ENCODE measurements at places on chromosomes 12 and 14.

GRCh38 chr12:55142669-55143565, 16.7 kb downstream of the OR9K2 start:
- peak; percentile 16 for DNase-seq

DNA sequence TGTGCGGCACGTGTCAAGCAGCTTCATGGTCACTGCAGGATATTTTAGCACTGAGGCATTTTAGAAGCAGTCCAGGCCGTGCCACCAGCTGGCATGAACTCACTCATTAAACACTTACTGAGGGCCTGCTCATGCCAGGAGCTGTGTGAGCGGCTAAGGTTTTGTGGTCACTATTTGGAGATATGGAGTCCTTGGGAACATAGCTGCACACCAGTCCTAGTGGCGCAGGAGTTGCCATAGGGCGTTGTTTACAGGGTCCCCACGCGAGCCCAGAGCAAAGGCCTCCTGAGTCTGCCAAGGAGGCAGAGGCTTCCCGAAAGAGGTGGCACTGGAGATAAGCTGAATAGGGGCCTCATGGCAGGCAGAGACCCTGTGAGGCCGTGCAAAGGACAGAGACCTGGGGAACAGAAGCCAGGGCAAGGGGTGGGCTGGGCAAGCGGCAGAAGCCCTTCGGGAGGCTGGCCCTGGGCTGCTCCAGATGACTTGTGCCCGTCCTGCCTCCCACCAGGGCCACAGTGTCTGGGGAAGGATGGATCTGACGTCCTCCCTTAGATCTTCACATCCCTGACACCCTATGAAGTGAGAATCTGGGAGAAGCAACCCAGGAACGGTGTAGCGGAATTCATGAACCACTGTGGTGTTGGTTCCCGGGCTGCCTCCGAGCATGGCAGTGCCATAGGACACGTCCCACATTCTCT, 38.9 kb downstream of the SFSWAP start:
- DNase-seq: no peak

- DNase-seq: no peak
Measured at GRCh38 chr12:51156245-51156765, 16.6 kb downstream of the TFCP2 start.

DNA sequence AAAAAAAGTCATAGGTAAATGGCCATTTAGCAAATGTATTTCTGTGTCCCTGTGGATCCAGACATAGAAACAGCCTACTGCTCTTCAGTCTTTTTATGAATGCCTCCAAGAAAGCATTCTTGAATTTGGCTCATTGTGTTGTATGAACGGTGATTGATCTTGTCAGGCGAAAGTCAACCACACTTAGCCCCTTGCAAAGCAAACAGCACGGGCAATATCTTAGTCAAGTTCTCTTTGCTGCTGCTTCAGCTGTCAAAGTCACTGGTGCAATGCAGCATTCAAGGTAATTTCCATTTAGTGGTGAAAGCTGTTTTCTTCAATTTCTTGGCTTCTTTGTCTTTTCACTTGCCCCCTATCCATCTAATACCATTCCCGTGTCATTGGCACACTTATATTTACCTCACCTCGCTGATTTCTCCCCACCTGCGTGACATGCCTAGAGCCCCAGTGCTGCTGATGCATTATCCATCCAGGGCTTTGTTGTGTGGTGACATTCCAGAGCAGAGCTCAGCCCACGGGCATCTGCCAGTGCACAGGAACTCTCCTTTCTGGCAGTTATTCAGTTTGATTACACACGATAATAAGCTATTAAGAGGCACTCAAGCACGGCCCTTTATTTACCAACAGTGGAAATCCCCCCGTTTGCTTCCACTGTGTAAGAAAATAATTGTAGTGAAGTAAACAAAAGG, 362.3 kb upstream of the NOVA1 start:
- no peak for DNase-seq

DNA sequence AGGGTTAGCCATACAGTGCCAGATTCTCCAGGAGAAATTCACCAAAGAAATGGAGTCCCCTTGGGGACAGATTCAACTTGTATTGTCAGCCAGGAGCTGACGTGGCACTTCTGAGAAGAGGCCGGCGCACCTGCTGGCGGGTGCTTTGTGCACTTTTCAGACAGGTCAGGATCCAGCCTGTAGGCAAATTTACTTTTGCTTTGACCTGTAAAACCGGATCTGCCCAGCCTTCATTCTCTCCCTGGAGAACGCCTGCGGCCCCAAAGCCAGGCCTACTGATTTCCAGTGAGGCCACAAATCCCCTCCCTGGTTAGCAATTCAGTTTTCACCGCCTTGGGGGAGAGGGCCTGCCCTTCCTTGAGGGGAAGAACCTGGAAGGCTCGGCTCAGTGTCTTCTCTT, 17.4 kb downstream of the P2RX4 start:
- DNase-seq: no peak

DNA sequence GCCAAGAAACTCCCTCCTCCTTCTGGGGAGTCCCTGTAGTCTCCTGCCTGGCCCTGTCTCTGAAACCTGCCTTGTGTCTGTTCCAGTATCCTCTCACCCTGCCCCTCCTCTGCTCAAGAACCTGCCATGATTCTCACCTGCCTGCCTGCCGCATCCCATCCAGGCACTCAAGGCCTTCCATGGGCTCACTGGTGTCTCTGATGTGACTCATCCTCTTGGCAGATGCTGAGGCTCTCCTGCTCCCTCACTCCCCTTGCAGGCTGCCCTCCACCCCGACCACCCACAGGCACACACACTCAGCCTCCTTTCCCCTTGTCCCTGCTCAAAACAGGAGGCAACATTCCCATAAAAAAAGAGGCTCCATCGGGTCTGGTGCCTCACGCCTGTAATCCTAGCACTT, 5.8 kb upstream of the BEGAIN start:
- no peak for DNase-seq

GRCh38 chr12:128316973-128317526, 50.1 kb downstream of the TMEM132C start:
- DNase-seq: no peak

GRCh38 chr12:76781321-76781720, 17.4 kb downstream of the ZDHHC17 start:
- no peak for DNase-seq

Measured in activated T-cell treated with anti-CD3 and anti-CD28 coated beads for 24 hours (primary cell).